ENCODE measurements at places on chromosomes 4 and X.

DNA sequence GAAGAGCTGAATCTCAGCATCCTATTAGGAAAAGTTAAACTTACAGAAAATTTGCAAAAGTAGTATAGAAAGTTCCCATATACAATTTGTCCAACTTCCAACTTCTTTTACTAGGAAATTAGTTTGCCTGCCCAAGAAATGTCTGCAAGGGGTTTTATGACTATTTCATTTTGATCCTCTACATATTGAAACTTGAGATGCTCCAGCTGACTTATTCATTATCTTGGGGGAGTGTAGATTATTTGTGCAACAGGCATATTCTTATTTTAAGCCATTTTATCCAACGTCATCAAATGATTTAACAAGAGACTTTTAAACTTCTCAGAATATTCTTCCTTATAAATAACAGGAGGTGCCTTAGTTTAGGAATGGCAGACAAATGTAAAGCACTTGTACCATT lies 317.1 kb upstream of the FTHL17 start:
- no peak for DNase-seq

DNA sequence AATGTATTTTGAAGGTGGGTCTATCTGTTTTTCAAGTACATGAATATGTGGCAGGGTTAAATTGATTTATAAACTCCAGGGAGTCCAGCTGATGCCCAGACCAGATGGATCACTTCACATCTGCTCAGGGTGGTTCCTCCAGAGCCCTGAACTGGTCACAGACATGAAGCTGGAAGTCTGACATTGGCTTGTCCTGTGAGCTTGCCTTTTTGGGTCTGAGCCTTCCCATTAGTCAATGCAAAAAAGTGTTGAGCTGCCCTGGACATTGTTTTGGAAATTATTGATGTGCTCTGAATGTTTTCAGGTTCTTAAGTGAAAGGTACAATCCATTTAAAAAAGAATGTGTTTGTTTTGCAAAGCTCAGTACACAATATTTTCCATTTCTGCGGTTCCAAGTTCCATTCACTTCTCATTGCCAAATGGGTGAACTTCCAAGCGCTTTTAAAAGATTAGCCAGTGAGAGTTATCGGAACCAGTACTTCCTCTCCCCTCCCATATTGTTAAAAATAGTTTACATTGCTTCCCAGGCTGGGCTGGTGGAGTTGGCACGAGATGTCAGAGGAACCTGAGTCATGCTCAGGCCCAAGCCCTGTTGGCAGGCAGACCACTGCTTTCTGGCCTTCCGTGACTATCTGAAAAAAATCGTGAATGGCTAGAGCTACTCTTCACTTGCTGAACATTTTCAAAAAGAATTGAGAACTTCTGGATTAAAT lies 52.1 kb downstream of the PDGFRA start:
- DNase-seq: peak; percentile 80

DNA sequence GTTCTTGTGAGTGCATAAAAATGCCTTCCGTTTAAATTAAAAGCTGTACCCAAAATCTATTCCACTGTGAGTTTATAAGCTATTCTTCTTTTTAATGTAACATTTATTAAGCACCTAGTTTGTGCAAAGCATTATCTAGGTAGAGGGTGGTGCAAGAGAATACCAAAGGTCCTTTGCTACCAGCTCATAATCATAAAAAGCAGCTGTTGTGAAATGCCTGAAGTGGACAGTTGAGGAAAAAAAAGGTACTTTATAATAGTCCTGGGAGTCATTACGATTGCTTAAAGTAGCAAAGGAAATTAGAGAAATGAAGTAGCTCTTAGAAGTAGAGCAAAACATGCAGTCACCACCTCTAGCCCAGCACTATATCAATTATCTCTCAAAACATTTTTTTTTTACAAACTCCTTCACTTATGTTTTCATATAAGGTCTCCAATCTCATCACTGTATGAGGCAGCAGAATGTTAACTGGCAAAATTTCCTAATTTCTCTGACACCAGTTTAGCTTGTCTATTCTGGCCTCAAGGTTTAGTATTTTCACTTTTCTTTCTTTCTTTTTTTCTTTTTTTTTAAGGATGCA lies 2.1 kb downstream of the MBNL3 start:
- DNase-seq: no peak

GRCh38 chr4:84917869-84918600 lies 48.5 kb downstream of the WDFY3 start:
- DNase-seq: no peak

DNA sequence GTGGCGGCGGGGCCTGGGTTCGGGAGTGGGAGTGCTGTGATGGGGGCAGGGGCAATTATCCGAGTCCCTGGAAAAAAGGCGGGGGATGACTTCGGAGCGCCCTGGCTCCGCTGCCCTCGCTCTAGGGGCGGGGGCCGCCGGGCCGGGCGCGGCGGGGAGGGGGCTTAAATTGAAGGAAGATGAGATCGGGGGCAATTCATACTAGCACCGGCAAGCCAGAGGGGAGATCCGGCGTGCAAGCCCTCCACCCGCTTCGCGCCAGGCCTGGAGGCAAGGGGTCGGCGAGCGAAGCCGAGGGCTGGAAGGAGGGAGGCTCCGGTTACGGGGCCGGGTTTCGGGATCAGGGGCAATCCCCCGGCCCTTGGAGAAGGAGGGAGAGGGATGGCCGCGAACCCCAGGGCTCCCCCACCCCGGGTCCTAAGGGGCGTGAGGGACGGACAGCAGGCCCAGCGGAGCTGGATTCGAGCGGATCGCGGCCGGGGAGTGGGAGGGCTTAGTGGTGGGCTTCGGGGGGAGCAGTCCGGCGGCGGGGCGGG lies 1.2 kb downstream of the BCORL1 start:
- DNase-seq: no peak

GRCh38 chr4:186190581-186191199 lies 677 bp upstream of the CYP4V2 start:
- no peak for DNase-seq

Measured in kidney capillary endothelial cell (primary cell).